Nasal cavity respiratory epithelium epithelial cell of viscerocranial mucosa (primary cell): ENCODE measurements at places on chromosomes 11 and 22. TPM values are rescaled to one million over a fixed set of nuclear protein-coding genes. Genes with fewer than 3 reads are reported as not detected.

MUC6 gene
- not detected in 2 replicates for total RNA-seq

SCUBE2 gene
- under 0.01 and 0.07 TPM in 2 replicates for total RNA-seq

SYT13 gene
- not detected in 2 replicates for total RNA-seq

KCNJ4 gene
- total RNA-seq: not detected in 2 replicates

TYR gene
- not detected in 2 replicates for total RNA-seq
